ENCODE measurements at places on chromosomes 12 and 14.
A peak's percentile ranks its signal among the peaks of the same experiment; 100 is the strongest.

- no peak for DNase-seq
These were observed 876 bp downstream of the LUM start for GRCh38 chr12:91110311-91110924.

DNA sequence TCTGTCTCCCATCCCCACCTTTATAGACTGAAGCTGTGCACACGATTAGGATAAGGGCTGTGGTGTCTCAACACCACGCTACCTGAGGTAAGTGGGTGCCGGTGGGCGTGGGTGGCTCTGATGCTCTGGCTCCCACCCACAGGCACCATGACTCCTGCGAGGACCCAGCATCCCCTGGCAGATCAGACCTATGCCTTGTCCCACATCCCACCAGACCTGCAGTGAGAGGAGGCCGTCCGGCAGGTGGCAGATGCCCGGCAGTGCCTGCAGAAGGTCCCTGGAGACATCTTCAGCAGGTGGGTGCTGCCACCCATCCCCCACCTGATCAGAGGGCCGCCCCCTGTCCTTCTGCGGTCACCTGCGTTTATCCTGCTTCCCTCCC lies 104.4 kb upstream of the PRB2 start:
- DNase-seq, result no peak

GRCh38 chr14:94441130-94441529 lies 11.5 kb downstream of the SERPINA11 start:
- DNase-seq, result no peak

- DNase-seq, result no peak
These were observed at the start of gene SIX6 for GRCh38 chr14:60508707-60509437. Gene SIX6, plus strand, starts transcription at chr14:60509146. Its CDS starts 253 bp downstream, at chr14:60509399.

GRCh38 chr12:774051-774614 lies 21.8 kb downstream of the WNK1 start:
- no peak for DNase-seq

DNA sequence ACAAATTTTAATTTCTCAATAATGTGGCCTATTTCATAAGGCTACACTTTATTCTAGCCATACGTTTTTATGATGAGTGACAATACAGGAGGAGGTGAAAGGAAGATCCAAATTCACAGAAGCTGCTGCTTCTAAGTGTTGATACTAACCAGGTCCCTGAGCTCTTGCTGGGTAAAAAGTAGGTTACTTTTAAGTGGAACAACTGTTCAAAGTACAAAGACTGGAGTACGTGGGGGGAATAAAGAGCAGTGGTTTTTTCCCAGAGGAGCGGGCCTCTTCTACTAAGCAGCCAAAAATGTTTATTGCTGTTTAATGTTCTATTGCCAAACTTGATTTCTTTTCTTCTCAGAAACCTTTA lies 301.8 kb downstream of the AEBP2 start:
- DNase-seq, result no peak

GRCh38 chr12:58917699-58918468 lies 2.4 kb downstream of the LRIG3 start:
- DNase-seq, result no peak

- DNase-seq, result no peak
These were observed 6.3 kb downstream of the ZFP36L1 start for GRCh38 chr14:68786491-68787091.

GRCh38 chr12:9378430-9378835 lies 170.2 kb upstream of the PZP start:
- no peak for DNase-seq

- DNase-seq, result no peak
These were observed 10.1 kb downstream of the TDP1 start for GRCh38 chr14:89965839-89966238.

DNA sequence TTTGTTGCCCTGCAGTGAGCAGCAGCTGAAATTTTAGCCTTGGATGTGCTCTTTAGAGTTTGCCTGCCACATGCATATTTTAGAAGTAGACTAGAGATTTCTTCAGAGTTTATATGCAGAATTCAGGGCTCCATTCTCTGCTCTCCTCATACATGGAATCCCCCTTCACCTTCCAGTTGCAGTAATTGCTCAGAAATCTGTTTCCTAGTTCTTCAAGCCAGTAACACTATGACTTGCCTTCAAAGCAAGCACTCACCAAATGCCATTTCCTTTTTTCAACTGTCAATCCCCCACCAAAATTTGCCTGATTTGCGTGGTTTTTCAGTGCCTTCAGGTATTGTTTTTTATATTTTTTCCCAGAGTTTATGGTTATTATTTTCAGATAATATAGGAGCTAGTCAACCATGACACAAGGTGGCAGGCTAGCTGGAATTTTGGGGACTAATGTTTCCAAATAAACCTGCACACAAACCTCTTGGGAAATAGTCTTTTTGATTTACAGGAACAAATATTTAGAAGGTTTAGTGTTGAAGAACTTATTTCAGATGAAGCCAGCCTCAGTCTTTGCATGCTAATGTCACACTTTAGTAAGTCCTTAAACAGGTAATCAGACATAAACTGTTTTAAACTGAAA lies 79.2 kb downstream of the ASCL1 start:
- no peak for DNase-seq

DNA sequence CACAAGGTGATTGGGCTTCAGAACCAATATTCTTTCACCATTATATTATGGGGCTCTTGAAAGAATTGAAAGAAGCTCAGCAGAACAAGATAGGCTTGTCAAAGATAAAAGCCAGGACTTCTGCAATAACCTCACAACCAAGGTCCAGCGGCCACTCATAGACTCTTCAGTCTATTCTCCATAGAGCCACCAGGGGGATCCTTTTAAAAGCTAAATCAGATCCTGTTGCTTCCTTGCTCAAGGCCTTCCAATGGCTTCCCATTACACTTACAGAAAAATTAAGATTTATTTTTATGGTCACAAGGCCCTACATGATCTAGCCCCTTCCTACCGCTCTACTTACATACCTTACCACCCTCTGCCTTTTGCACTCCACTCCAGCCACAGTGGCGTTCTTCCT lies 169.6 kb downstream of the C12orf42 start:
- no peak for DNase-seq

DNA sequence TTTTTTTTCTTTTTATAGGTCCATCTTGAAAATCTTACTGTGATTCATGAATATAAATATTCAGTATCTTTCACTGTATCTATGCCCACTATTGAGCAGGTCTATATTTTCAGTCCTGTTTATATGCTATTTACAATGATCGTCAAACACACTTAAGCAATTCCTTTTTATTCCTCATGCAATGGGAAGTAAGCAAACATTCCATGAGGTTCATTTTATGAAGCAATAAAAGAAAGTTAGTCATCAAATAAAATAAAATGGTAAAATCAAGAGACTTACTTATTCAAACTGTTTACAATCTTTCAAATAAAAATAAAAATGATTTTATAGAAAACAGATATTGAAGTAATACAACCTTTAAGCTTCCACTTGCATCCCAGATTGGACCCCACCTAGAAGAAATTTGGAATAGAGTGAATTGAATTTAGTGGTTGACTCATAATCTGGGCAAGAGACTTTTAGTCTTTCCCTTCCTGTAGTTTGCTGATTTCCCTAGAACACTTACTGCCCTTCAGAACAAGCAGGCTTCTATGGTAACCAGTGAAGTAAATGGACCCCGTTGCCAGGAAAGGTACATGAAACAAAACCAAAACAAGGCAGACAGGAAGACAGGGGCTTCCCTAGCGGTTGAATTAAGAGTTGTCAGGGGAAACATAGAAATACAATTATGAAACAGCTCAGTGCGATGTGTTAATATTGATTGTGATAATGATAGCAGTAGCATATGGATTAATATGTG lies 241.0 kb upstream of the ATP2B1 start:
- peak; percentile 94 for DNase-seq

DNA sequence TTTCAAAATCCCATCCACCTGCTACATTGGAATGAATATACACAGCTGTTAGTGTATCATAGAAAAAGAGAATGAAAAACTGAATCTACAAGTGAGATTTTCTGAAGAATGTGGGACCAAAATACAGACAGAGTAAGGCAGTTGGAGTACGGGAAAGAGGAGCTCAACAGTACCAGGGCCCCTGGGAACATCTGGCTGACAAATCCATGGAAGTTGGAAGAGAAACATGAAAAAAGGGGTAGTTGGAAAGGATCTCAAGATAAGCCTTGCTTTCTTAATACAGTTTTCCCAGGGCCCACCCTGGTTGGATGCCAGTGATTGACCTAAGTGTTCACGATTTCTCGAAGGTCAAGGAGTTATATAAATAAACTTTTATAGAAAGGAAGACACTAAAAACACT lies 54.0 kb upstream of the SLCO1C1 start:
- DNase-seq, result no peak

DNA sequence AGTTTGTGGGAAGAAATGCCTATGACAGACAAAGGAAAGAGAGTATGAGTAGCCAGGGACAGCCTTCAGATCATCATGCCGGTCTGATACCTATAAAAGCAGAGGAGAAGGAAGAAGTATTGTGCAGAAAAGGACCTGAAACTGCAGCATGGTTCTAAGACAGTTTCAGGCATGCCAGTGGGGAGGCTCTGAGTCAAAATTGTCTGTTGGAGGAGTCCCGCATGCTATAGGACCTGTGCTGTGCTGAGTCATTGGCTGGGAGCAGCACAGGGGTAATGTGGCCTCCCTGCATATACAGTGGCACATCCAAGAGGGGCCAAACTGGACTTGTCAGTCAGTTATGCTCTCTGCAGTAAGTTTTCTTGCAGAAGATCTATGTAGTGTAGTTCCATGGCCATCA lies 40.7 kb downstream of the NEUROD4 start:
- no peak for DNase-seq

DNA sequence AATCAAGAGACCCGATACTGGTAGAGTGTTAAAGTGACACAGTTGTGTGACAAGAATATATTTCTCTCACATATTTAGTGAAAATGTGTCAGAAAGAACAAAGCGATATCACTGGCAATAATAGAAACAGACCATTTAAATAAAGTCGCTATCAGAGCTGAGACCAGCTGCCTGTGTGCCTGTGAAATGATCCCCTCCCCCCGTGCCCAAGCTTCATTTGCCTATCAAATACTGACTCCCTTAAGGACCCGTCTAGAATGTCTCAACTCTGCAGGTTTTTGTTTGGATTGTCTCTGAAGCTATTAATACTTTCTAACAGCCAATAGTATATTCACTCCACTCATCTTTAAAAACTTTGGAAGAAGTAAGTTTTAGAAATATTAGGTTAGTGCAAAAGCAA lies 98.9 kb downstream of the EGLN3 start:
- no peak for DNase-seq

DNA sequence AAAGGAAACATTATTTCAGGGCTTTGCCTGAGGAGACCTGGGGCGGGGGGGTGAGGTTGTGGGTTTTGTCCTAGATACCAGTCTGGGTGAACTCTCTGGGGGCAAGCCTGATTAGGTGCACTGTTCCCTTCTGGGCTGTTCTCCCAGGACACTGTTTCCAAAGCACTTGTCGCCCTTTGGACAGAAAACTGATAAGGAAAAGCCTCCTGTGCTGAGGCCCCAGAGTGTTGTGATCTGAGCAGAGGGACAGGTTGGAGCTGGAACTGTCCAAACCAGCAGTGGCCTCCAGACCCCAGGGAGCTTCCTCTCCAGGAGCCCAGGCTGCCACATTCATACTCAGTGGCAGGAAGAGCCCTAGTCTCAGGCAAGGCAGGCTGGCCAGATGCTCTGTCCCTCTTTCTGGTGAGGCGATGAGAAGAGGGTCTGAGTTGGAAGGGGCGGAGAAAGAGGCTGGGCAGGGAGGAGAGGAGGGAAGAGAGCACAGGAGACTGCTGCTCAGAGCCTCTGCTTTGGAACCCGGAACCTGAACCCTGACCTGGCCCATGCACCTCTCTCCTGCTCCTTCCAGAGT lies 1.9 kb downstream of the GALNT16 start:
- no peak for DNase-seq

DNA sequence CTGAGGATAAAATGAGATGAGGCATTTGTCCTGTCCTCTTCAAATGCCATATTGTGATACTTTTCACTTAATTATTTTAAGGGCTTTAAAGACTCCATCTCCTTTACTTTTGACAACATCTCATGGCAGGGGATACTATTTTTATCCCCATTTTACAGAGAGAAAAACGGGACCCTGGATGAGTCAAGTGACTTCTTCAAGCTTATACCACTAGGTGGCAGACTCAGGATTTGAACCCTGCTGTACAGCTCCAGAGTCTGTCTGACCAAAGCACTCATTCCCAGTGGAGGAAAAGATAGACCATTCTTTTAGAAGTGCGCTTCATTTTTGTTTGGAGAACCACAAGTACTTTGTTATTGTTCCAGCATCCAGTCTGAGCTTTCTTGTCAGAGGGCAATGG lies 1.7 kb upstream of the SMOC1 start:
- DNase-seq, result no peak

DNA sequence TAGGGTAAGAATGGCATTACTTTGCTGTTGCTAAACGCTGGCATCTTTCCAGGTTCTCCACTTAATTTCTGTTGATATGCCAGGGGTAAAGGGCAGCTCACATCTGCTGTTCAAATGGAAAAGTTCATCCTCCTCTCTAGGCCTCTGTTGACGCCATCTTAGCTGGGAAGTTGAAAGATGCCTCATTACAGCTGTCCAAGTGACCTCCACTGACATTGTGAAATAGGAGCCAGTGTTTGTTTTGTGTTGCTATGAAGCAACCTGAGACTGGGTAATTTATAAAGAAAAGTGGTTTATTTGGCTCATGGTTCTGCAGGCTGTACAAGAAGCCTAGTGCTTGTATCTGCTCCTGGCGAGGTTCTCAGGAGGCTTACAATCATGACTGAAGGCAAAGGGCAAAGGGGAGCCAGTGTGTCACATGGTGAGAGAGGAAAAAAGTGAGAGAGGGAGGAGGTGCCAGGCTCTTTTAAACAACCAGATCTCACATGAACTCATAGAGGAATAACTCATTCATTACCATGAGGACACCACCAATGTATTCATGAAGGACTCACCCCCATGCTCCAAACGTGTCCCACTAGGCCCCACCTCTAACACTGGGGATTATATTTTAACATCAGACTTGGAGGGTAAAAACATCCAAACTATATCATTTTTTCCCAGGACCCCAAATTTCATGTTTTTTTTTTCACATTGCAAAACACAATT lies 3.2 kb upstream of the ADAM21 start:
- DNase-seq, result peak; percentile 2

DNA sequence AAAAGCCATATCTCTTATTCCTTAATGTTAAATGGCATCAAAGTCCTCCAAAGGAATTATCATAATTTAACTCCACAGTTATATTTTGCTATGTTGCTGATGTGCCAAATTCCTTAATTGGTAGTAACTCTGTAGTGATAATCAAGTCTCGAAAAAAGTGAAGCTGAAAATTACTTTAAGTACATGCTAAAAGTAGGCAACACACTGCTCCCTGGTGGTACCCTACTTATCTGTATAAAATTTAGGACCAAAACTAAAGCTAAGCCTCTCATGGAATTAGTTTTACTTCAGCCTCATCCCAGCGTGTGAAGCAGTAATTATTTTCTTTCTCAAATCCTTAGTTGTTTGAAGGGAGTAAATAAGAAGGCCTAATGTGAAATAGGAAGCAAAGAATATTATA lies 132.8 kb downstream of the TTLL5 start:
- DNase-seq, result no peak

DNA sequence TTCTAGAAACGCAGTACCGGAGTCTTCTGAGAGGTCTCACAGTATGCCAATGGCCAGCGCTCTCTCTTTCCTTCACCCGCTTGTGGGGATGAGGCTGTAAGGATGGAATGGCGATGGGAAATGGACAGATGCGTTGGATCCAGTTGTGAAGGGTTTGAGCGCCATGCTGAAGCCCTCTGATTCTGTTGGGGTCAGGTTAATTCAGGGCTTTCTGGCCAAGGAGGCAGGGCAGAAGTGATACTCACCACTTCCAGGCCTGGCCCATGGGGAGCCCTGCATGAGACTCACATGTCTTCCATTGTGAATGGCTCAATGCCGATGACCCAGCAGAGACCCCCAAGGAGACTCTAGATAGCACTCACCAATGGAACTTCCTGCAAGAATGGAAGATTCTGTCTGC lies 114.3 kb downstream of the BCL11B start:
- DNase-seq, result no peak
